ENCODE measurements at places on chromosomes 3 and 15. TPM values are rescaled to one million over a fixed set of nuclear protein-coding genes. Genes with fewer than 3 reads are reported as not detected.

GRCh38 chr3:72724070-72724469 lies 124.2 kb downstream of the SHQ1 start:
- no peak for DNase-seq

Gene PRSS50
- not detected for total RNA-seq

- no peak for DNase-seq
These were observed 74.6 kb upstream of the CHRNA7 start for GRCh38 chr15:31955734-31956133.

DNA sequence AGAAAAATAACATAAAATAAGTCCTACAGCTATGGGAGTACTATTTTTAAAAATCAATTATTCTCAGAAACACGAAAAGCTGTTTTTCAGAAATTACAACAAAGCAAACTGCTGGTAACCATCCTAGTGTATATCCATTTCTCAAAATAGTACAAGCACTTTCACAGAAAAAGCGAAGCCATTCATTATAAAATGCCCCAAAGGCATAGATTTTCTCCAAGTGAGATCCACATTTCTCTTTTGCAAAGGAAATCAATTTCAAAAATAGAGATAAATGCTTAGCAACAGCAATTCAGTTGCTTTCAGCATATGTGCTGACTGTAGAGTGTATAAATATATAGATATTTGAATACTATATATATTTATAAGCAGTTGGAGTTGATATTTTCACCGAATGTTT lies 1266.3 kb downstream of the SI start:
- no peak for DNase-seq

DNA sequence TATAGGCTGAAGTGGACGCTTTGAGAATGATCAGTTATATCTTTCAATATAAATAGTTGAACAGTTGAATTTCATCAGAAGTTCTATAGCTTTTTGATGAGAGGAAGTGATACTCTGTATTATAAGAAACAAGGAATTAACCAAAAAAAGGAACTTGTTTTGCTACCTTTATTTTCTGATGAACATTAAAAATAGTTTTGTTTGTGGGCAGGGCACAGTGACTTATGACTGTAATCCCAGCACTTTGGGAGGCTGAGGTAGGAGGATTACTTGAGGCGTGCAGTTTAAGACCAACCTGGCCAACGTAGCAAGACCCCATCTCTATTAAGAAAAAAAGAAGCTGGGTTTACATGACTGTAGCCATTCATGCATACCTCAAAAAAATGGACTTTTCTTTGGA lies 16.7 kb downstream of the BLOC1S6 start:
- no peak for DNase-seq

Gene AADAC
- not detected for total RNA-seq

DNA sequence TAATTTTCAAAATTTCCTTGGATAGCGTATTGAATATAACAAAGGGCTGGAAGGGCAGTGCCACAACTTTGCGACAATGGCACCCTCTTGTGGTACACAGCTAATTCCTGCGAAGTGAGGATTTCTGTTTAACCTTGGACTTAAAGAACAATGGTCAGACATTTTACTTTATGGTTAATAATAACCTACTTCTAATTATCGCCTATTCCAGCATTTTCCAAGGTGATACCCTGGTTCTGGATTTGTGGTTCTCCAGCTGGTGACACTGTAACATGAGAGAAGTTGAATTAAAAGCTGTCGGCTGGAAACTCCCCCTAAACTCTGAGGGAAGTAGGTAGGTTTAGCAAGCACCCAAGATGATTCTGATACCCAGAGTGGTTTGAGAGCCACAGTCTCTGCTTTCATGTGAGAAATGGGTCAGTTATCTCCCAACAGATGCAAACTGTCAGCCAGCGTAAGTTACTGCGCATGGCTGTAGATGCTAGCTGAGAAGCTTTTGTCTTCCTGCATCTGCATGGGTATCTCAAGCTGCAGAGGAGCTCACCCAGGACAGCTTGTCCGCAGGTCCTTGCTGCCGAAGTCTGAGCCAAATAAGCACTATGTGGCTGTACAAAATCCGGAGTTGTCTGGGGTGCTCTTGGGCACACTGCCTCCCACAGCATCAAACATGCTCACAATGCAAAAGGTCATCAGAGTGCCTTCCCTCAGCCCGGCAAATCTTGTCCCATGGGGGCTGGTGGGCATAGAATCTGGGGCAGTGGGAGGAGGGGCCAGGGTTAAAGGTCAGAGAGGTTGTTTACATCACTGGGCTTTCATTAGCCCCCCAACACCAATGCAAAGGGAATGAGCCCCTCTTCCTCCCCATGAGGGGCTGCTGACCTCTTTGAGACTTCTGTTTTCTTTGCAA lies 6.6 kb upstream of the CHSY1 start:
- DNase-seq: no peak

GRCh38 chr15:39051626-39052322 lies 487.2 kb upstream of the RASGRP1 start:
- DNase-seq: no peak

Gene ATXN7
- 19.5 TPM for total RNA-seq

GRCh38 chr3:129793942-129794310 lies 99.6 kb downstream of the TMCC1 start:
- DNase-seq: no peak

Gene TM6SF1
- 22.3 TPM for total RNA-seq

DNA sequence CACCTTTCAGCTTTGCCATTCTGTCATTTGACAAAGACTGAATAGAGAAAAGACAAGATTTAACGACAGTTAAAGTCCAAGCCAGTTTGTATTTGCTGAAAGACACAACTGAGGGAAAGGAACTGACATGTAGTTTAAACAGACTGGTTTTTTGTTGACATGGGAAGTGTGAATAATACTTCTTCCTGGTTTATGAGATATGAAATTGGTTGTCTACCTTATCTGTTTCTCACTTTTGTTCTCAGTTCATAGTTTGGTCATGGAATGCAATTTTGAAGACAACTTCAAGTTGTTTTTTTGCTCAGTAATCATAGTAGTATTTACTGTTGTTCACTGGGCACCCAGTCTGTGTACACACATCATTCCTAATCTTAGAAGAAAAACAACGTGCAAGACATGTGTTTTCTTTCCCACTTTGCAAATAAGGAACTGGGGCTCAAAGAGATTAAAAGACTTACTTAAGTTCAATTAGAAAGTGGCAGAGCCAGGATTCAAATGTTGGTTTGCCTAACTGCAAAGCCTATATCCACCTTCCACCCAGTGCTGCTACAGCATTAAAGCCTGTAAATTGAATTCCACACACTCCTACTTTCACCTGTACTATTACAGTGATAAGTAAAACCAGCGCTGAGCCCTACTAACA lies 103.5 kb downstream of the LPP start:
- DNase-seq: no peak

DNA sequence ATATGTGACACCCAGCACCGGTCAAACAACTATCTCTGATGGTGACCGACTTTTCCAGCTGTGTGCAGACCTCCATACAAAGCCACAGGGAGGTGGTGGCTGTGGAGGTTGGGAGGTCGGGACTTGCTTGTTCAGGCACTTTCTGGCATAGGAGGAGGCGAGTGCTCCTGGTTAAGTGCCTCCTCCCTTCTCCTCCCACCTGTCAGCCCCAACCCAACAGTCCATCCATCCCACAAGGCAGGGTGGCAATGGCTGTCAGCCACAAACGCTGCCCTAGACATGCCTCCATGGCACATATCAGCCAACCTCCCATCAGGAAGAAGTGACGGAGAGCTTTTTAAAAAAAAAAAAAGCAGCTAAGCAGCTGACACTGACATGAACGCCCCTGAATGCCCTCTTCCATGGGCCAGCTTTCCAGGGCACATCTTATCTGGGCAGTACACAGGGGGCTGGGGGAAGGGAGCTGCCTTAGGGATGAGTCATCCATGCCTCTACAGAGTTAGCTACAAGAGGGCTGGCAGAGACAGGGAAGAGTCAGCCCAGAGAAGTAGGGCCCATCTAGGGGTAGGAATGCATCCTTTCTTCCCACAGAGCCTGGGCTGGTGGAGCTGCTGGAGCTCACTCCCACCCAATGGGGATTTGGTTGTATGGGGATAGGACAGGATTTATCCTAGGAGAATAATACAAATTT lies 41.2 kb downstream of the CCDC12 start:
- DNase-seq: no peak
